ENCODE measurements at places on chromosomes 6 and 20.
A peak's percentile ranks its signal among the peaks of the same experiment; 100 is the strongest.

DNA sequence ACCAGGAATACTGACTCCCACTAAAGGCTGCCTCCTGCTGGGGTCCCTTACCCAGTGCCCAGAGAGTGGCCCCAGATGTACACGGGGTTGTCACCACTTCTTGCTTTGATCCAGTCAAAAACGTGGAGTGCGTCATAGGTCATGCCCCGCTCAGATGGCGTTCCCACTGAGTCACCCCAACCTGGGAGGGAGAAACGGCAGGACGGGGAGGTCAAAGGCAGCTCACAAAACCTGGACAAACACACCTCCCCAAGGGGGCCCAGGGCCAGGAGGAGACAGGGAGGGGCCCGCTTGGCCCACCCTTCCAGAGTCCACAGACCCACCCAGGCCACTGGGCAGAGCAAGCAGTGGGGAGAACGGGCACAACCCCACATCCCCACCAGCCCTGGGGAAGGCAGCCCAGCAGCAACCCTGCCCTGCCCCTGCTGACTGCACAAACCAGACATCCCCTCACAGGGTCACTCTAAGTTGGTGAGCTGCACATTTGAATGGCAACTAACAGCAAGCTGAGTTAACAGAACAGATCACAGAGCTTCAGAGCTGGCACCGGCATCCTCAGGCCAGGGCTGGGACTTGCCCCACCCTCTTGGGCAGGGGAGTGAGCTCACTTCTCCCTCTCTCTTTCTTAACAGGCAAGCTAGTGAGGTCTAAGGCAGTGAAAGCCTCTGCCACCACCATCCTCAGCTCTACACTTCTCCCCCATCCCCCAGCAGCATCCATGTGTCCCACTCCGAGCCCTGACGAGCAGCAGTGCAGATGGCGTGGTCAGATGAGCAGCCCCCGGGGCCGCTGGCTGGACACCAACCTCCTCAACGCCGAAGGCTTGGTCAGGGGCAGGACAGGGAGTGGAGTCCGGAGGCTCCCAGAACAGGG is 61.7 kb downstream of the PYGB start:
- DNase-seq = no peak

DNA sequence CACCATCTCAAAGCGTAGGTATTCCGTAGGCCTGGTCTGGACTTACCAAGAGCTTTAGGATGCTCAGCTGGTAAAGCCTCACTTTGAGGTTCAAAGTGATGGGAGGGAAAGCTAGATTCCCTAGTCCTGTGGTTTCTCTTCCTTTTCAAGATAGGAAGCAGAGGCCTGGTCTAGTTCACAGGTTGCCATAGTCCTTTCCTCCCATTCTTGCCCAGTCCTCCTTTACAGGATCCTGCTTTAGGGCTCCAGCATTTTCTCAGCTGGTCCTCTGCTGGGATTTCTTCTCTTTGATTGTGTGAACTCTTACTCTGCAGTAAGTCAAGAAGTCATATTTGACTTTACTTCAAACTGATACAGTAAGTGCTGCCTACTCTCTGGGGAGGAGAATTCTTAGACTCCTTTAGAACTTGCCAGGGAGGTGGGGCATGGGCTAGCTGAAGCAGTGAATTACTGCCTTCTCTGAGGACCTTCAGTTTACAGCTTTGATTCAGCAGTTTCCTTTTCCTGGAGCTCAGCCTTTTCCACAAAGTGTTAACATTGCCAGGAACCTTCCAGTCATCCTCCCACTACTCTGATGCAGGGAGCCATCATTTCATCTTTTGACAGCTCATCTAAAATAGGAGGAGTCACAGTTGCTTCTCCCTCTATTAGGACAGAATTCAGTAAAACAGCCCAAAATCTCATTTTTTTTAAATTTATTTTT is 42.8 kb upstream of the PLCG1 start:
- DNase-seq = no peak

DNA sequence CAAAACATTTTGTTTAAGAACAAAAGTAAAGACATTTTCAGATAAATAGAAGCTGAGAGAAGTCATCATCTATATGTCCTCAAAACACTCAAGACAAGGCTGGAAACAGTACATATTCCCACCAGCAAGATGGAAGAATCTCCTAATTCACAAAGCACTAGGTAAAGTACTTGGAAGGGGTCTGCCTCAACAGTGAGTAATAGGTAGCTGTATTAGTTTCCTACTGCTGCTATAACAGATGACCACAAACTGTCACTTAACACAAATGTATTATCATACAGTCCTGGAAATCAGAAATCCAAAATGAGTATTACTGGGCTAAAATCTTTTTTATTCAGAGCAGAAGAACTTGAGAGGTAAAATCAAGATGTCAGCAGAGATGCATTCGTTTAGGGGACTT is 40.6 kb downstream of the ZKSCAN8 start:
- no peak for DNase-seq

DNA sequence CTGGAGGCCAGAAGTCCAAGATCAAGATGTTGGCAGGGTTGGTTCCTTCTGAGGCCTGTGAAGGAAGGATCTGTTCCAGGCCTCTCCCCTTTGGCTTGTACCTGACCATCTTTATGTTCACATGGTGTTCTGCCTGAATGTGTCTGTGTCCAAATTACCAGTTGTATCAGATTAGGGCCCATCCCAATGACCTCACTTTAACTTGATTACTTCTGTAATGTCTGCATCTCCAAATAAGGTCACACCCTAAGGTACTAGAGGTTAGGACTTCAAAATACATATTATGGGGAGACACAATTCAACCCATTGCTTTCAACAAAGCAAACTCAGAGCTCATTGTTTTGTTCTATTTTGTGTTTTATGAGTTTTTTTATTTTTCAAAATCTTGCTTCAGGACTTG is 75.7 kb downstream of the TNFAIP3 start:
- DNase-seq = no peak

- no peak for DNase-seq
Observed at GRCh38 chr6:137677709-137678108, 183.5 kb upstream of the OLIG3 start.

- DNase-seq = no peak
Observed at GRCh38 chr6:6220718-6221117, 99.7 kb downstream of the F13A1 start.

DNA sequence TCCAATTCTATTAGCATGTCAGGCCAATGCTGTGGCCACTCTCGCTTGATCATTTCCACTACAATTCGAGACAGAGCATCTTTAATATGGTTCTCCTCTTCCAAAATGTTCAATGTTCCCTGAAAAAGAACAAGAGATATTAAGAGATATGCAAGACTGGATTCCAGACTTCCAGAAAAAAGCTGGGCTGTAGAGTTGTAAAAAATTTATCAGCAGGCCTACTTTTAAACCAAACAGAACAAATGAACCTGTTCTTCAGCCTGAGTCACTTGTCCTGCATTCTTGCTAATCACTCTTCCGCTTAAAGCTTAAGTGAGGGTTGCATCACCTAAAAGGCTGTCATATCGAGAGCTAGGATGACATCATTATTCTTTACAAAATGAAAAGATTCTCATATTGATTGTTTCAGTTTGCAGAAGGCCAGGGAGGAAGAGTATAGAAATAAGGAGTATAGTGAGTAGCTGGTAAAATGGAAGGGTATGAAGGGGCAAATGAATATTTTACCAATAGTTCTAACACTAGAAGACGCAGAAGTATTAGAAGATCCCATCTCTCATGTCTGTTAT is 4.9 kb downstream of the XPO5 start:
- DNase-seq = no peak

- no peak for DNase-seq
Observed at GRCh38 chr20:5834436-5835005, 84.3 kb downstream of the SHLD1 start.

GRCh38 chr6:38259736-38260135 is 380.0 kb downstream of the BTBD9 start:
- DNase-seq = no peak

- no peak for DNase-seq
Observed at GRCh38 chr20:41371371-41371770, 4.8 kb upstream of the EMILIN3 start.

- DNase-seq = no peak
Observed at GRCh38 chr6:56765494-56765893, 122.8 kb upstream of the DST start.

DNA sequence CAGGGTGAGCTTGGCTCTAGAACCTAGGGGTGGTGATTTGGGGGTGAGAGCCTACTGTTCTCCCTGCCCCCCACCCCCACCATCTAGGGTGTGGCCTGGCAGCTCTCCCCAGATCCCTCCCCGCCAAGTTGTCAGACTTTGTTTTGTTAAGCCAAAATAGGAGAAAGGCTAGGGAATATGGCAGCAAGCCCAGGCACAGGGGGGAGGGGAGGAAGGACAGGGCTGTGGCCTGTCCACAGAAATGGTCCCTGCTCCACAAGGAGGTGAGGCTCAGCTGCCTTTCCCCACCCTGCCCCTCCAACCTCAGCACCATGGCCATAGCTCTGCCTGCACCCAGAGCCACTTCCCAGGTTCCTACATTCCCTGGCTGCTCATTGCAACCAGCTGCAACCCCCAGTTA is 17.2 kb downstream of the SCUBE3 start:
- no peak for DNase-seq

DNA sequence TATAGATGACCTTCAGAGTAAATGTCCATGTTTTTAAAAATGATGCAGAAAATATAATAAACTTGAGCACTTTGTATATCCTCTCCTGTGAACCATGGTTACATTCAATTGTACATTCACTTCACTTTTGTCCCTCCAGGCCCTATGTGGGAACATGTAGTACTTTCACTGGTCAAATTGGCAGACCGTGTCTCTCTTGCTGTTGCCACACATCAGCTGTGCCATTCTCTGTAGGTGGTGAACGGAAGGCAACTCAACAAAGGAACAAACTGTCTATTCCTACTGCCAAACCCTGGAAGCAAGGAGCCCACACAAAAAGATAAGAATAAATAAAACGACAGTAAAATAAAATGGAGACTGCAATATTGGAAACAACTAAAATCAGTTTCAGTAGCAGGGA is 2.0 kb downstream of the ROS1 start:
- no peak for DNase-seq

DNA sequence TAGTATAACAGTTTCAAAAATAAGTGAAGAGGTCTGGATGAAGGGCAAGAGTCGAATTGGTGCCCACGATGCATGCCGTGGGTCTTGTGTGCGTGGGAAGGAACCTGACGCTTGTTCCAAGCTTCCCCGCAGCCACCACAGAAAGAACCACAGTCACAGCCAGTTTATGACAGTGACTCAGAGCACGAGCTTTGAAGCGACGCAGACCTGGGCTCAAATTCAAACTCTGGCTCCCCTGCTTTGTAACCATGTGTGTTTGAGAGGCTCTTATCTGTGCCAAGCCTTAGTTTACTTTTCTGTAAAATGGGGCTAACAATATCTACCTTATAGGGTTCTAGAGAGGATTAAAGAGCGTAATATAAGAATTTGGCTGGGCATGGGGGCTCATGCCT is 65.5 kb downstream of the SYNJ2 start:
- peak; percentile 55 for DNase-seq

- no peak for DNase-seq
Observed at GRCh38 chr20:32208499-32209154, 947 bp downstream of the POFUT1 start.

DNA sequence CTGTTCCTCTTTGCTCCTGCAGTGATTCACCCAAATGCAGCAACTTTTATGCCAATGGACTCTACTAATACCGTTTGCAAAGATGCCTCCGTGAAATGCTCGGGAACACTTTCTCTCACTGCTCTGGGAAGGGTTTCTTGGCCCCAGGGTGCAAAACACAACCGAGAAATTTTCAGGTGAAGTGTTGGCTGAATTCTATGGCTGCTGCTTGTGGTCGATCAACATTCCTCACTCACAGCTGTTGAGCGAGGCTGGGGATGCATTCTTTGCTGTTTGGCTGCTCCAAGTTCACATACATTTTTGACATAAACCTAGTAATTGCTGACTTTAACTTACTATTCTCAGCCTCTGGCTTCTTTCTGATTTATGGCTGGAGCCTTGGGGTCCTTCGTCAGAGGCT is 342.0 kb upstream of the CHD6 start:
- DNase-seq = no peak

DNA sequence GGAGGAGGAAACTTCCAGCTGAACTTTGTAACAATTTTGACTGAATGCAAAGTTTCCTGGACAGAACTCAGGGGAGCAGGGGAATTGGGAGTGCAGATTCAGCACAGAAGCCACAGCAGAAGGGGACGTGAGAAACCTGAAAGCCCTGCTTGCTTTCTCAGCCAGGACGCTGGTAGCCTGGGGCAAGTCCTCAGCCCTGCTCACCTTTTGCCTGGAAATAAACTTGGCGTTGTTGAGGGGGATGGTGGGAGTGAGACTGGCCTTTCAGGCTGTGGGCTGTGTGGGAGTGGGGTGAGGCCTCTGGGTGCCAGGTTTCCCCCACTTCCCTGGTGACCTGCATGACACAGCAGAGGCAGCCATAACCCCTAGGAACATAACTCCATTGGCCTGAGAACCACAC is 238.1 kb upstream of the HS3ST5 start:
- no peak for DNase-seq

DNA sequence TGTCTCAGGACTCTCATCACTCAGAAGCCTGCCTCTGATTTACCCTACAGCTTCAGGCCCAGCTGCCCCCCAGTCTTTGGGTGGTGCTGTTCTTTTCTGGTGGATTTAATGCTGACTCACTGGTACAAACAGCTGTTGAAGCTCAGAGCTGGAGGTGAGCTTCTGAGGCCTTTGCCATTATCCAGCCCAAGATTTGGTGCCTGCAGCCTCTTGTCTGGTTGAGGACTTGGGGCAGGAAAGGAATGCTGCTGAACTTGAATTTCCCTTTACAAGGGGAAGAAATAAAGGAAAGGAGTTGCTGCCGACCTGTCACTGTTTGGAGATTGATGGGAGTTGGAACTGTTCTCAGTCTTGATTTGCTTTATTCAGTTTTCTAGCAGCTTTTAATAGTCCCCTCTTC is 19.8 kb downstream of the ABCF1 start:
- DNase-seq = no peak

DNA sequence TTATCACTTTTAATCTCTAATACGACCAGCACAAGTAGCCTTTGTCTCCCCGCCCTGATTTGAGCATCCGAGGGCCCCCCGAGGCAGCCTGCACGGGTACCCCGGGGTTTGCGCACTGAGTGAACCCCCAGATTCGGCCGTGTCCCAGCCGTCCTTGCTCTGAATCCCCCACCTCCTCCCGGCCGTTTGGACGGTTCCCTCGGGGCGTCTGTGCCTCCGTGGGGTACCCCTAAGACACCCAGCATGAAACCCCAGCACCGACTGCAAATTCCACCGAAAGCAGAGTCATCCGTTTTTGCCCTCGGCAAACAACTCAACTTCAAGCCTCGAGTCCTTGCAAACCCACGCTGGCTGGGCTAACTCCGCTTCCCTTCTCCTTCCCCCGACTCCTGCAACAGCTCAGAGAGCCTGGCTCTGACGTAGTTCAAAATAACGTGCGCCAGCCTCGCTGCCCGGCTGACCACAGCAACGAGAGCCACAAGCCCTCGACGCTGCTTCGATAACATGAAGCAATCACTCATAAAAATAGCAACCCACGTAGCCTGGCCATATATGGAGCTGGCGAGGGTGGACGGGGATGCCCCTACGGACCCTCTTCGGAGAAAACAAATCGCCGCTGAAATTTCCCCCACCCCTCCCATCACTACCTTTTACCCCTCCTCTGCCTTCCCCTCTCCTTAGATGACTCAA is 764 bp upstream of the SNAP25 start:
- DNase-seq = no peak

All from activated T-helper 9 cell treated with anti-CD3 and anti-CD28 coated beads, Interleukin-2, amount 50 U/mL, for 16 hours (primary cell).